ENCODE measurements at places on chromosomes 6 and 20.

DNA sequence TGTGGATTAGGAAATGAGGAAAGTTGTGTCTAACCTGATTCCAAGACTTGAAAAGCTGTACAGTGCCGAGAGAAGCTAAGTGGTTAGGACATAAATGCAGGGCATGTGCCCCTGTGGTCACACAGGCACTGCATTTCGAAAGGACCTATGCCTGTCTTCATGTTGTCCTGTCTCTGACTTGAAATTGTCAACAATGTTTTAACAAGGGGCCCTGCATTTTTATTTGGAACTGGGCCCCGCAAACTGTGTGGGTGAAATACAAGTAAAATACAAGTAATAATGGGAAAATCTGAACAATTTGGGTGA, 38.8 kb downstream of the MRS2 start:
- DNase-seq: no peak

DNA sequence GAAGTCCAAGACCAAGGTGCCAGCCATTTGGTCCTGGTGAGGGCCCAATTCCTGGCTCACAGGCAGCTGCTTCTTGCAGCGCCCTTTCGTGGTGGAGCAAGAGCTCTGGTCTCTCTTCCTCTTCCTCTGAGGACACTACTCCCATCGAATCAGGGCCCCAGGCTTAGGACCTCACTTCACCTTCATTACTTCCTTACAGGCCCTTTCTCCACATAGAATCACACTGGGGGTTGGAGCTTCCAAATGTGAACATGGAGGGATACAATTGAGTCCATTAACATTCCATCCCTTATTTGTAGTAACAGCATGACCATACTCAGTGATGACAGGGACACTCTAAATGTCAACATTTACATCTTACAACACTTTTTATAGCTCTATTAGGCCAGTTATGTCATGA, 2.3 kb downstream of the RAMACL start:
- DNase-seq: no peak

DNA sequence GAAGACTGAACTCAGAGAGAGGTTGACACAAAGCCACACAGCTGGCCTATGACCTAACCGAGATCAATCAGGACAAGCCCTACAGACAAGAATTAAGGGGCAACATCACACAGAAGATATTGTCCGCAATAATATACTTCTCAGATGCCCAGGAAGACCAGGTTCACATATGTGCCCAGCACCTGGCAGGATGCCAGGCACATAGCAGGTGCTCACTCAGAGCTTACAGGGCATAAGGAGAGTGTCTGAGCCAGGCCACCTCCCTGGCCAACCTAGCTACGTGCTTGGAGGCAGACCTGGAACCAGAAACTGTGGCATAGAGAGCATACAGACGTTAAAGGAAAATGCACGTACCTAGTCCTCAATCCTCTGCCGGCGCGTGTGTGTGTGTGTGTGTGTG, 87.0 kb upstream of the LRFN2 start:
- DNase-seq: no peak

GRCh38 chr20:23257848-23258746, 92.5 kb upstream of the NXT1 start:
- no peak for DNase-seq

GRCh38 chr20:32216179-32217142, 8.8 kb downstream of the POFUT1 start:
- DNase-seq: no peak

- DNase-seq: no peak
Observed at GRCh38 chr6:147527197-147527596, 18.7 kb downstream of the SAMD5 start.

DNA sequence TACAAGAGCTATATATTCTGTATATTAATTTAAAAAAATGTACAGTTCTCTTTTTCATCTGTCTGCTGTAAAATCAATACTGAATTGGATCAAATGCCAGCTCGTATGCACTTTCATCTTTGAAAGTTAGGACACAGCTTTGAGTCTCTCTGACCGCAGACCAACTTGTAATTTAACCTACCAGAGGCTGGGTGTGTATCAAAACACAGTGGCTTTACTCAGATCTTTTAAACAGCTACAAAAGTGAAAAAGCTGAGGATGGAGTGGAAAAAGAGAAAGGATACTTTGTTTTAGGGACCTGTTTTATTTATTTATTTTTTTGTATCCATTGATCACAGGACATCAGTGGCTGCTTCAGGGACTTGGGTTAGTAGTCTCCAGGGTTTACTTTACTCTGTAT, 44.1 kb downstream of the KIAA0408 start:
- no peak for DNase-seq

GRCh38 chr6:70040766-70041165, 174.4 kb downstream of the COL19A1 start:
- no peak for DNase-seq

DNA sequence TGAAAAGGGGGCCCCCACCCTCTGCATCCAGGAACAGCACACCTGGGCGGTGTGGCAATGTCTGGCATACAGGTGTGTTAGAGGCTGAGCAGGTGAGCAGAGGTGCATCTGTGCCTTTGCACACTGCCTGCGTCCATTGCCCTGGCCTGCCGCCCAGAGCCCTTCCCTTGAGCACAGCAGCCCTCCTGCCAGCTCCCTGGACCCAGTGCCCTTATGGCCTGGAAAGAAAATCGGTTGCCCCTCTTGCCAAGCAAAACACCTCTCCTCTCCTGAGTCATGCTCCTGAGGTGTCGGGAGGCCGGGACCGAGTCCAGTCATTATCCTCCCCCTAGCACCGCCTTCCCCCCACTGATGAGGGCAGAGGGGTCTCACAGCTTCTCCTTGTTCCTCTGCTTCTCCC, 259.9 kb downstream of the SMOC2 start:
- no peak for DNase-seq

- DNase-seq: no peak
Observed at GRCh38 chr6:126086560-126086959, 100.2 kb downstream of the TRMT11 start.

All from activated effector memory CD4-positive, alpha-beta T cell treated with Interleukin-2 at 50 U/mL for 16 hours (primary cell).